ENCODE measurements at places on chromosomes 5 and 9. TPM values are rescaled to one million over a fixed set of nuclear protein-coding genes. Genes with fewer than 3 reads are reported as not detected.

- no peak for DNase-seq
Observed at GRCh38 chr9:104905931-104906330, 22.0 kb downstream of the ABCA1 start.

DNA sequence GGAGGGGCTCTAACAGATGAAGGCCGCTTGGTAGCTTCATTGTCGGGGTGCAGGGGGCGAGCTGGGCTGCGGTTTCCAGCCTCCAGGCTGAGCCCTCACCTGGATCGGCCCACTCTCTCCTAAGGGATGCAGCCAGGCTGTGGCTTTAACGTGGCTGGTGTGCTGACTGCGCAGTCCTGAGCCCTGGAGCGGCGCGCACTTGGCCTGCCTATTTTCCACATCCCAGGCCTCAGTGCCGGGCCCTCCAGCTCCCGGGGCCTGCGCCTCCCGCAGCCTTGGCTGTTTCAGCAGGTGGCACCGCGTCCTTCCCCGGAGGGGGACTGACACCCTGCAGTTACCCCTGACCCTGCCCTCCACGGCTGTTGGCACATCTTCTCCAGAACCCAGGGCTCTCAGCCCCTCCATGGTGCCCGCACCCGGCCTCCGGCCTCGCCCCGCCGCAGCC, 1.4 kb downstream of the RNU6ATAC start:
- DNase-seq = no peak

DNA sequence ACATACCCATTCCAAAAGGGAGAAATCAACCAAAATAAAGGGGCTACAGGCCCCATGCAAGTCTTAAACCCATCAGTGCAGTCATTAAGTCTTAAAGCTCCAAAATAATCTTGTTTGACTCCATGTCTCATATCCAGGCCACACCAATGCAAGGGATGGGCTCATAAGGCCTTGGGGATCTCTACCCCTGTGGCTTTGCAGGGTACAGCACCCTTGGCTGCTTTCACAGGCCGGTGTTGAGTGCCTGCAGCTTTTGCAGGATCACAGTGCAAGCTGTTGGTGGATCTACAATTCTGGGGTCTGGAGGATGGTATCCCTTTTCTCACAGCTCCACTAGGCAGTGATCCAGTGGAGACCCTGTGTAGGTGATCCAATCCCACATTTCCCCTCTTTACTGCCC, 5.0 kb upstream of the SPINK14 start:
- no peak for DNase-seq

NR5A1 gene
- 0.64 TPM for total RNA-seq

PLPP7 gene
- total RNA-seq = 0.37 TPM

DNA sequence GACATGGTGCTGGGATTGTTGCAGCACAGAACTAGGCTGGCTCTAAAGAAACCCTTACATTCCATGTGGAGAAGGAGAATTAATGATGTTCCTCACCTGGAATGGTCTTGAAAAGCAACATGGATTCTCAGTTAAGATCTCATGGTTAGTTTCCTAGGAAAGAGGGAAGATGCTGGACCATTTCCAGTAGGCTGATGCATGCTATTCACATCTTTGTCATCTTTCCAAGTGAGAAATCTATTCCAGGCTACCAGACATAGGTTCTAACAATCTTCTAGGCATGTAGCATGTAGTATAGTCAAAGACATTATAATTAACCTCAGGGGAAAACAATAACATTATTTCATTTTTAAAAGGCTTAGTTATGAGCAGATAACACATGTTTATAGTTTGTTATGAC, 44.3 kb downstream of the TMEM252 start:
- no peak for DNase-seq

PCDHGB4 gene
- not detected for total RNA-seq
